ENCODE measurements at places on chromosomes 2 and 18.

- no peak for DNase-seq
Observed at GRCh38 chr18:30987467-30988241, 54.9 kb downstream of the DSC3 start.

GRCh38 chr2:69300650-69301049, 86.4 kb downstream of the GFPT1 start:
- DNase-seq: no peak

DNA sequence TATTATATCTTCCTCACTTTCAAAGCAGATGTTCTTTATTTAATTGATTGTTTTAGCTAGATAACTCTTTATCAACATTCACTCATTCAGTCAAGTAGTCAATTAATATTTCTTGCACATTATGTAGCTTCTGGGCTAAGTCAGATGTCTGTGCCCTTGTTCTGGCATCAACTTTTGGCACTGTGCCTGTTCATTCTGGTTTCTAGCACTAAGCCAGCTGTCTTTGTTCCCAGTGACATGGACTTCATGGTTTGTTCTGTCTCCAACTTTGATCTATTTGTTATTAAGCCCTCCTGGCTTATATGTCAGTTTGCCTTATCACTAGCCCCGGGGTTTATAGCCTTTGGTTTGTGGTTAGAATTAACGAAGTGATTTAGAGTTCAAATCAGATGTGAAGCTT, 247.9 kb upstream of the SYT4 start:
- DNase-seq: no peak

DNA sequence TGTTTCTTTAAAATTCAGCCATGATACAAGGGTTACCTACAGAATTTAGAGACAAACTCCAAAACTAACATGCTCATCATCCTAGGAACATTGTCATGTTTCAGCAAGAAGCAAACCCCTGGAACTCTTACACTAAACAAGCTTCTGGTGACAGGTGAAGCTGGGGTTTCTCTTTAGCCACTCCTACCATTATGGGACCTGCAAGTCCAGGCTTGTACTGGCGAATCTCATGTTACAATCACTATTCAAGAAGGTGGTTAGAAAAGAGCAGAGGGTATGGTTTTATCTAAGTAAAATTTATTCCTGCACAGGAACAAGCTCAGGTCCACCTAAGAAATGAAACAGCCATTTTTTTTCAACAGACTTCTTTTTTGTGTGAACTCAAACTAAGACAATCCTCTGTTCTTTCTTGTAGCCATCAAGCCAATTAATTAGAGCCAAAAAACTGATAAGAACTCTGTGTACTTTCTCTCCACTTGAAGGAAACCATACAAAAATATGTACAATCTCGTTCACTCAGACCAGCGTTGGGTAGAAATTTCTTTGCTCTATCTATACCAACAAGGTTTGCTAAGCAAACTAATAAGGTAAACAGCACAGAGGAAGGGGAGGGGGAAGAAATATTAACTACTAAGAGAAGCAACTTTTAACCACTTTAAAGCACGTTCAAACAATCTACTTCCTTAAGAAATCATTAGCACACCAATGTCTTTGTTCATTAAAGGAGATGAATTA, 63.3 kb upstream of the NEDD4L start:
- no peak for DNase-seq

GRCh38 chr2:39484620-39485495, 47.8 kb upstream of the MAP4K3 start:
- no peak for DNase-seq

GRCh38 chr18:26071725-26072124, 18.7 kb downstream of the SS18 start:
- no peak for DNase-seq

- no peak for DNase-seq
Observed at GRCh38 chr2:235073868-235074413, 122.1 kb downstream of the SH3BP4 start.

DNA sequence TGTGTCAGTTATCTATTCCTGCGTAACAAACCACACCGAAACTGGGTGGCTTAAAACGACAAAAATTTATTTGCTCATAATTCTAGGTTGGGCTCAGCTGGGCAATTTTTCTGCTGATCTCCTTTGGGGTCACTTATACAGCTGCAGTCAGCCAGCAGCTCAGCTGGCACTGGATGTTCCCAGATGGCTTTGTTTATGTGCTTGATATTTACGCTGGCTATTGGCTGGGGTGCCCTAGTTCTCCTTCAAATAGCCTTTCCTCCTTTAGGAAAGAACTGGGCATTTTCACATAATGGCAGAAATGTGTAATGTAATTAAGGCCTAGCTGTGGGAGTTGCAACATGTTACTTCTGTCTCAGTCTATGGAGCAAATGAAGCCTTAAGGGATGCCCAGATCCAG, 142.2 kb downstream of the B3GNT2 start:
- DNase-seq: no peak

DNA sequence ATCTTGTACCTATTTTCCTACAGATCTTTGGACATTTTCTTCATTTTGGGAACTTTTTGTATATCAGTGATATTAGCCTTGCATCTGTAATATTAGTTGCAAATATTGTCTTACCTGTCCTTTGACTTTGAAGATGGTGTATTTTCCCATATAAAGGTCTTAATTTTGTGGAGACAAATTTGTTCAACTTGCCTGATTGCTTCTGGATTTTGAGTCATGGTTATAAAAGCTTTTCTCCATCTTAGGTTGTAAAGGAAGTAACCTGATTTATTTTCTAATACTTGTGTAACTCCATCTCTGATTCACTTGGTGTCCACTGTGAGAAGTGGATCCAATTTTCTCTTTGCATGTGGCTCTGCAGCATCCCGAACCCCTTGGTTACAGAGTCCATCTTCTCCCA, 97.7 kb upstream of the OTOS start:
- no peak for DNase-seq

- no peak for DNase-seq
Observed at GRCh38 chr2:180653481-180653880, 326.9 kb upstream of the UBE2E3 start.

DNA sequence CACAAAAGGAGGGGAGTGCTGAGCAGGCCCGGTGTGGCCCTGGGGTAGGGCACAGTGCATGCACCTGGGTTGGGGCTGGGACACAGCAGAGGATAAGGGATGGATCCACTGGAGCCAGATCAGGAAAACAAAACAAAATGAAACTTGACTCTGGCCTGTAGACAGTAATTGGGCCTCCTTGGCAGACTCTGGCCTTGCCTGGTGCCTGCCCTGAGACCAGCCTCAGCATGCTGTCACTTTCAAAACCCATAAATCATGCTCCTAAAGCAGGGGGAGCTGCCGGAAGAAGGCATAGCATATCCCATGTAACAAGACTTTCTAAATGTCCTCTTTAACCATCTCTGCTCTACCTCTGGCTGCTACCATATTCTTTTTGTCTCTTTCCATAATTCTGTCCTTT, 61.1 kb upstream of the IGFBP5 start:
- no peak for DNase-seq

GRCh38 chr2:64440843-64441242, 13.1 kb upstream of the LGALSL start:
- DNase-seq: no peak

- no peak for DNase-seq
Observed at GRCh38 chr2:78963881-78964280, 61.6 kb upstream of the REG3G start.

DNA sequence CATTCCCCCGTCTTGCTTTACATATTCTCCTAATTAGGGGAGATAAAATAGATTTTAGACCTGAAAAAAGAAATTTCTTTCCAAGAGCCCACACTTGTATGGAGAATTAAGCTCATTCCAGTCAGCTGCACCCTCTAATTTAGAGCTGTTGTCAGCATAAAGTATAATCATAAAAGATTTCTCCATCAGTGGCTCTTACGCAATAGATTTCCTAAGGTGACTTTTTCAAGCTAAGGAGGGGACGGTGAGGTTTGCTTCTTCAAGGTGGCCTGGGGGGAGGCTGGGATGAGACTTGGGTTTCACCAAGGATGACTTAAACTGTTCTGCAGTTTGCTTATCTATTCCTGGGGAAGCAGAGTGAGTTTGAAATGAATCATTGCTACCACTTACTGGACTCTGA, 426.2 kb downstream of the NBAS start:
- no peak for DNase-seq

GRCh38 chr2:175080479-175080878, 75.3 kb upstream of the CHN1 start:
- DNase-seq: no peak

DNA sequence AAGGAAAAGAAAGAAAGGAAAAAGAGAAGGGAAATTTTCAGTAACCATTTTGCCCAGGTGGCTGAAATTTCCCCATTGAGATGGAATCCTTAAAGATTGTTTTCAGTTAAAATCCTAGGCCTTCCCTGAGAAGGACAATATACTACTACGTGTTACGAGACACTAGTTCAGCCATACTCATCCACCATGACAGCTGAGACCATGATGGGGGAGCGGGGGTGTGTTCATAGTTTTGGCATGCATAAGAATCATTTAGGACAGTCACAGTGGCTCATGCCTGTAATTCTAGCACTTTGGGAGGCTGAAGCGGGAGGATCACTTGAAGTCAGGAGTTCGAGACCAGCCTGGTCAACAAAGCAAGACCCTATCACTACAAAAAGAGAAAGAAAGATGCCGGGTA, 28.0 kb downstream of the PLA2R1 start:
- no peak for DNase-seq
